CD4-positive, alpha-beta memory T cell (primary cell): ENCODE measurements at places on chromosomes 13 and 19. TPM values are rescaled to one million over a fixed set of nuclear protein-coding genes. Genes with fewer than 3 reads are reported as not detected.

Gene KLHL1
- not detected for total RNA-seq

GRCh38 chr19:50943074-50943828, 9.6 kb downstream of the KLK5 start:
- DNase-seq, result no peak

GRCh38 chr19:32041681-32042292, 303.6 kb upstream of the ZNF507 start:
- DNase-seq, result no peak

Gene CLEC4M
- not detected for total RNA-seq

DNA sequence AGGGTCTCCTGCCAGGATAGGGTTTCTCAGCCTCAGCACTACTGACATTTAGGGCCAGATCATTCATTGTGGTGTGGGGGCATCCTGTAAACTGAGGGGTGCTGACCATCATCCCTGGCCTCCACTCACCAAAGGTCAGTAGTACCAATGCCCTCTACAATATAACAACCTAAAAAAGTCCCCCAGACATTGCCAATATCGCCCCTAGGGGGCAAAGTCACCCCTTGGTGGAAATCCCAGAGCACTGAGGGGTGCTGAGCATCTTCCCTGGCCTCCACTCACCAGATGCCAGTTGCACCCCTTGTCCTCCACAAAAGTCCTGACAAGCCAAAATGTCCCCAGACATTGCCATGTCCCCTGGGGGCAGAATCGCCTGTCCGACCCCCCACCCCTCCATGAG, 21.6 kb downstream of the CPAMD8 start:
- DNase-seq, result no peak

Gene KLK5
- total RNA-seq, result not detected

- DNase-seq, result no peak
Measured at GRCh38 chr13:30803749-30804148, 68.4 kb downstream of the ALOX5AP start.

DNA sequence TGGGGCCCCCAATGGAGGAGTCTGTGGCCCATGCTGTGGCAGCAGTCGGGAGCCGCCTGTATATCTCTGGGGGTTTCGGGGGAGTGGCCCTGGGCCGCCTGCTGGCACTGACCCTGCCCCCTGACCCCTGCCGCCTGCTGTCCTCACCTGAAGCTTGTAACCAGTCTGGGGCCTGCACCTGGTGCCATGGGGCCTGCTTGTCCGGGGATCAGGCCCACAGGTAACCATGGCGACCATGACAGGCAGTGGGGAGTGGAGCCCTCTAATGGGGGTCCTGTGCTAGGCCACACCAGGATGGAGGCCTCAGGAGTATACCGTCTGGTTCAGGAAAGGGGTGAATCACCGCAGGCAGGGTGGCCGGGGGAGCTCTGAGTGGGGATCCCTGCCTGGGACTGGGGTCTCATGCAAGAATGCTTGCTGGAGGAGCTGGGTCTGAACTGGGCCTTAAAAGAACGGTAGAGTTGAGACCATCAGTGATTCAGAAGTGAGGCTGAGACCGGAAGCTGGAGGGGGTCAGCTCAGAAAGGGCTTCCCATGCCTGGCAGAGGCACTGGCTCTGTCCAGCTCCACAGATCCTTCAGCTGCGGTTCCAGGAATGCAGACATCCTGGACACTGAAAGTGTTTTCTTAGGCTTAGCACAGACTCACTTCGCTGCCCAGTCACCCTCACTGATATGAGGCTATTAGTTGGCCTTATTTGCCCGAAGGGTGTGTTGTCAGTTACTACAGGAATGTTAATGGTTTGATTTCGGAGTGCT, 29.1 kb downstream of the CNFN start:
- no peak for DNase-seq

DNA sequence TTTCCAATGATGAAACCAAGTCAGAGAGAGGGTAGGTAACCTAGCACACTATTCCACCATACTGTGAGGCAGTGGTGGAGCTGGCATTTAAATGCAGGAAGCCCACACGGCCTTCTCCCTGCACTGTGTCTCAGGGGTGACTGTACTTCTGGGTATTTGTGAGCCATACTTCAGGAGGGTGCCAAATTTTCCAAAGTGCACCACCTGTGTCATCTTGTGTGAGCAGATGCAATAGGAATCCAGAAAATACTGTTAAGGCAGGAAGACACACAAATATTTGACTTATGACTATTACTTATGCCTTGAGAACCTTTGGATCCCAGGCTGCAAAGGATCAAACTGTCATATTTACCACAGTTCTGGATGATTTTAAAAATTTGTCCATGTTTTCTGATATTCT, 17.3 kb downstream of the ZNF229 start:
- DNase-seq, result no peak

DNA sequence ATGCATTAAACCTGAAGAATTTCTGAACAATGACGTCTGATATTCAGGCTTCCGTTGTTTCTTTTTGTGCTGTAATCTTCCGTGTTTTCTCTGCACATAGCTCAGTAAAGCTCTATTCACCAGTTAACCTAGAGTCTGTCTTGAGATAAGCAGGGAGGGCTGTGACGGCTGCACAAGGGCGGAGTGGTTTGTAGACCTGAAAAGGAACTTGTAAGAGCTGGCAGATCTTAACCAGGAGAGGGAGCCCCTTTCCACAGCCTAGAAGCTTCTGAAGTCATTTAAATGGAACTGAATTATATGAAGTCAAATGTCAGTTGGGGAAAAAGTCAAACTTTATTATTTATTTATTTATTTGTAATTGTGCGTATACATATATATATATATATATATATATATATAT, 27.5 kb downstream of the DPRX start:
- no peak for DNase-seq

Gene C19orf12
- 30.1 TPM for total RNA-seq

GRCh38 chr13:49533591-49534269, 38.0 kb downstream of the PHF11 start:
- no peak for DNase-seq

Gene TFPT
- total RNA-seq, result 17.2 TPM

- DNase-seq, result peak; percentile 66
Measured at GRCh38 chr13:44437356-44438233, 64.0 kb downstream of the SERP2 start.

DNA sequence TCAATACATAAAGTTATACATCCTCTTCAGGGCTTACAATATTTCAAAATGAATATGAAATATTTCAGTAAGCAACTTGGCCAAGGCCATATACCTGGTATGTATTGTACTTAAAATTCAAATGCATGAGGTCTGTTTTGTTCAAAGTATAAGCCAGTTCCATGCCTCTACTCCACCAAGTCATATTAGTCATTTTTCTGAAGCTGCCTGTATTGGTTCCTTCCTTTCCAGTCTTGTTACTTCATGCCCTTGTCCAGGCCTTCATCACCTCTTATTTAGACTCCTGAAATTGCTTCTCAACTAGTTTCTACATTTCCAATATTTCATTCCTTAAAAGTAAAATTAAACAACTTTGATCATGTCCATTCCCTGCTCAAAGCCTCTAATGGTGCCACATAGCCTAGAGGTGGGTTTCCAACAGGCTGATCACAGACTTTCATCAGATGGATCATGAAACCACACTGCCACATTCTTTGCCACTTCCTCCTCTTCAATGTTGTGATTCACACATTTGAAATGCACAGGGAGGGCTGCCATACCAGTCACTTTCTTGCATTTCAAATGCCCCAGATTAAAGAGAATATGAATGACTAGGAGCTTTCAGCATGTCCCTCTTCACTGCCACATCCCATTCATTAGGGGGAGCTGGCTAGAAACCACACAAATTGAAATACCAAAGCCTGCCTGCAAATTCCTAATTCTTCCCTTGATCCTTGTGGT, 424.1 kb upstream of the DACH1 start:
- no peak for DNase-seq

- no peak for DNase-seq
Measured at GRCh38 chr19:12984683-12985048, 10.6 kb upstream of the NFIX start.

Gene AKT2
- total RNA-seq, result 168 TPM

- no peak for DNase-seq
Measured at GRCh38 chr13:71820699-71821098, 46.3 kb downstream of the DACH1 start.

DNA sequence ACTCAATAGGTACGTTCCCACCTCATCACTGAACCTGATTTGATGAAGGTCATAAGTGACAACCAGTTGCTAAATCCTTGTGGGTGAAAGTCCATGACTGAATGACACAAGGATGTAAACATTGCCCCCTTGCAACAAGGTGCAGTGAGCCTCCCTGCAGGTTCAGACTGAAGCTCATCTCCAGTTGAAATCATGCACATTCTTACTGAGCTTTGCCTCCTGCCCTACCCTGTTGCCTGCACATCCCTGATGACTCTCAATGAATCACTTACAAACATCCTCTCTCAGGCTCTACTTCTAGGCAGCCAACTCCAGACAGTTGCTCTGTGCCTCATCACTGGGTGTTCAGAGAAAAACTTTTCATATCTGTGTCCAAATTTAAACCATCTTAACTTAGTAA, 42.5 kb upstream of the ARGLU1 start:
- DNase-seq, result no peak

Gene RASIP1
- 0.22 TPM for total RNA-seq

DNA sequence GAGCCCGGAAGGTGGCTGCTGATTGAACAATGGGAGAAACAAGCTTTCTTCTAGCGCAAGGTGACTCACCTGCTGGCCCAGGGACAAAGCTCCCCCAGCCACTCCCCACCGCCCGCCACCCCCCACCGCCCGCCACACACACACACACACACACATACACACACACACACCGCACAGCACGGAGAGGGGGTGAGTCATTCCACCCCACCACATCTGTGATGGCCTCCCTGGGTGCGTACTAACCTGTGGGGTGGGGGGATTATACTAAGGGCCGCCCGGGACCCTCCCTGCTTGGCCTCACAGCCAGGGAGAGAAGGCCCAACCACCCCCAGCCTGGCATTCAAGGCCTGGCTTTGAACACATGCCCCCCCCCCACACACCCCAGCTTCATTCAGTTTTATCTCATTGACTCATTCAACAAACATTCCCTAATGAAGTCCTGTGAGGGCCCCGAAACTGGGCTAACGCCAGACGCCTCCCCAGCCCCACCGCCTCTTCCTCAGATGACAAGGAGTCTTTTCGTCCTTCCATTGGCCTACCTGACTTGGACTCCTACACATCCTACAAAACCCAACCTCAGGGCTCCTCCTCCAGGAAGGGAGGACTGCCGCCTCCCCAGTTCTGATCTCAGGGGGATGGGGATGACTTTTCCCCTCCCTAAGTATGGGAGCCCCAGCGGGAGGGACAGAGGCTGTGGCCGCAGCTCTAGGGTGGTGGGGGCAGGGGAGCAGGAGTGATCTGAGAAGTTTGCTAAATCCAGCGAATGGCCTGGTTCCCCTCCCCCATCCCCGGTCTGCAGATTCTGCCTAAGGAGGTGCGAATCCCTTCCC, 5.8 kb upstream of the ONECUT3 start:
- no peak for DNase-seq

DNA sequence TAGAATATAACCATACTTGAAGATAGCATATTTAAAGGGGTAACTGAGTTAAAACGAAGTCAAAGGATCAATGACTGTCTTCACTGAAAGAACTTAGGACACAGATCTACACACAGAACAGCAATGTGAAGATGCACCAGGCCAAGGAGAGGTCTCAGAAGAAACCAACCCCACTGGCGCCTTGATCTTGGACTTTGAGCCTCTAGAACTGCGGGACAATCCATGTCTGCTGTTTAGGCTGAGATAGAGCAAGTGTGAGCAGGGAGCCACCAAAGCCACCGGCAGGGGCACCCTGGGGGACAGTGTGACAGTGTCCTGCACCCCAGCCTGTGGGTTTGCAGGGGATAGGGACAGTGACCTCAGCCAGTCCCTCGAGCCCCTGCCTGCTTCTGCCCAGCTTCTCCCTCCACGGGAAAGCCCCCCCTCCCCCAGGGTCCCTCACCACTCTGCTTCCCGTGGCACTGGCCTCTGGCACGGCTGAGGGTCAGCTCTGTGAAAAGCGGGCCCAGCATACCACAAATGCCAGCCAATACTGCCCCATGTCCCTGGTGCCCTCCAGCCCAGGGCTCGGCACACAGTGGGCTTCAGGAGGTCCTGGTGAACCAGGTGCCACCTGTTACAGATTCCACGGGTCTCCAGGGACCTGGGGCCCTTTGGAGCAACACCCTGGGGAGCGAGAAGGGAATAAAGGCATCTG, 40.8 kb downstream of the KLF2 start:
- DNase-seq, result no peak

Gene CIRBP
- 574 TPM for total RNA-seq

- no peak for DNase-seq
Measured at GRCh38 chr13:36925603-36926002, 5.6 kb upstream of the SMAD9 start.

Gene KLK14
- total RNA-seq, result not detected
